ENCODE measurements at places on chromosomes 1 and 21.
A peak's percentile ranks its signal among the peaks of the same experiment; 100 is the strongest.

- no peak for DNase-seq
Measured at GRCh38 chr1:236921610-236922009, 82.6 kb downstream of the MT1HL1 start.

DNA sequence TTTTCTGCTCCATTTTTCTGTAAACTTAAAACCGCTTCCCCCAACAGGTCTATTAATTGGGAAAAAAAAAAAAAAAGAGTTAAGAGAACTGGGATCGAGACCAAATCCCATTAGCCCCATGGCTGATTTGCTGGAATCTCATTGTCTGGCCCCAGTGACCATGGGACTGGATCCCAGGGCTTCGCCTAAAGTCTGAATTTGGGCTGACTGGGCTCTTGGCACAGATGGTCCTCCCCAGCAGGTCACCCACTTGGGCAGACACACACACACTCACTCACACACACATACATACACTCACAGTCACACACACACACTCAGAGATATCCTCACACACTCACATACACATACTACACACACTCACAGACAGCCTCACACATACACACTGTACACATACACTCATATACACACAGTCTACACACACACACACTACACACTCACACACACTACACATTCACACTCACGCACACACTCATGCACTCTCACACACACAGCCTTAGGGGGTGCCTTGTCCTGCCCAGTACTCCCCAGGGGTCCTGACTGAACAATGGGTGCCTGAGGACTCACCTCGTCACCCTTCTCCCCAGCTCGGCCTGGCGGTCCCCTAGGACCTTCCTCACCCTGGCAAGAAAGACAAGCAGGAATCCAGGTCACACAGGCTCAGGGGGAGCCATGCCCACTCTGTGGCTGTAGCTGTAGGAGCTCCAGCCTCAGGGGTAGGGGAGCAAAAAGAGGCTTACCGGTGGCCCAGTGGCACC is 7.5 kb downstream of the COL9A2 start:
- DNase-seq: no peak

GRCh38 chr1:94579876-94580294 is 38.3 kb upstream of the F3 start:
- DNase-seq: no peak

DNA sequence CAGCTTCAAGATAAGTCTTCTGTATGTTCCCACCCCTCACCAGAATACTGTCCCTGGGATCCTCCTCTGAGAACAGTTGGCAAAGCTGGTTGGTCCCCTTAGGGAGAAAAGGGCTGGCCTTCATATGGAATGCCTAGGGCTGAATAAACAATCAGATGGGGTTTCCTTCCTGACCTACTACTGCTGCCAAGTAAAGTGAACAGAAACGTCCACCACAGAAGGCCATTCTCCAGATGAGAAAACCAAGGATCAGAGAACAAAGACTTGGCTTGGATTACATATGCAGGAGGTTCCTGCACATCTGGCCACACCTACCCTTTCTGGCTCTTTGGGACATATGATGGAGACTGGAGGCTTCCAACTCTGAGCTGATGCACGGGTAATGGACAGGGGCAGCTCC is 194.5 kb downstream of the HIVEP3 start:
- no peak for DNase-seq

DNA sequence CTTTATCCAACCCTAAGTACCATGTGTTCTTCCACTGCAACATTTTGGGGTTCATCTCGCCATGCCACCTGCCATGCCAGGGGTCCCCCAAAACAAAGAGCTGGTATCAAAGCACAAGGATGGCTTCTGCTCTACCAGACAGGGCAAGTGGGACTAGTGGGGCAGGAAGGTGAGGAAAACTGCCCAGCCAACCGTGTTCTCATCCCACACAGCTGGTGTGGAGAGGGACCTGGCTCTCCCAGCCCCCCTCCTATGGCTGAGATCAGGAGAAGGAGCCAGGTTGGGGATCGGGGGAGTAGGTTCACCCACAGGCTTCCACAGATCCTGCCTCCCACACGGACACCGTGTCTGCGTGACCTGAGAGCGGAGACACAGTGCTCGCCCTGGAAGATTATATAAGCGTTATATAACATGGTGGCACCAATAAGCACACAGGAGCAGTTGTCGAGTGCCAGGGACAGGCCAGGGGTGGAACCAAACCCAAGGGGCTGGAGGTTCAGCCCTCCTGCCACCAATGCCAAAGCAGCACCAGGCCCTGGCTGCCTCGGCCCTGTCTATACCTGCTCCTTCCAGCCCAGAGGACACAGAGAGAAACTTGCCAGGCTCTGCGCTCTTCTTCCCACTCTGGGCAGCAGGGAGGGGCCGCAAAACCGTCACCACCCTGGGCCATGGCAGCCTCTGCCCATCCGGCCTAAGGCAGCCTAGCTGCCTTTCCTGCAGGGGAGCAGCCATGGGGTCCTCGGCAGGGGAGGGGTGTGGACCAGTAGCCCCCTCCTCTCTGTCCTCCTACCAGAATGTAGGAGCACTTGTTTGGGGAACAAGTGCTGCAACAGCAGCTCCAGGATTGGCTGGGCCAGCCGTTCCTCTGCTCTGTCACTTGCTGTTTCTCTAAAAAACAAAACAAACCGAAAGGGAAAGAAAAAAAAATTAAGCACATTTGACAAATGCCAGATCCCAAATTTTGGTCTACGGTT is 43.5 kb downstream of the CD34 start:
- DNase-seq: peak; percentile 63

- no peak for DNase-seq
Measured at GRCh38 chr1:67860776-67861175, 27.5 kb upstream of the GNG12 start.

GRCh38 chr1:235069577-235070563 is 58.8 kb downstream of the TOMM20 start:
- DNase-seq: no peak

- DNase-seq: no peak
Measured at GRCh38 chr21:38853421-38853919, 47.7 kb downstream of the ETS2 start.

DNA sequence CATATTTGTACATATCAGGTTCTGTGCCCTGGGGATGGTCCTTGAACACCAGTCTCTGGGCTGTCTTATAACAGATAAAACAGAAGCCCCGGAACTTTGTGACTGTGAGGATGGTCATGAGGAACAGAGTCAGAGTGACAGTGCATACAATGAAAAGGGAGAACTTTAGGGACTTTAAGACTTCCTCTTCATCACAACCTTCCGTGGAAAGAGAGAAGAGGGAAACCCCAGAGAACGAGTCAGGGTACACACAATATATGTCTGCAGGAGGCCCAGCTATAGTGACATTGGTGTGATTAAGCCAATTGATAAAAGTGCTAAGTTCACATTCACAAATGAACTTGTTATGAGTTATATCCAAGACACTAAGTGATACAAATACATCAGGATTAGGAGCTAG is 32.1 kb downstream of the TLR5 start:
- peak; percentile 64 for DNase-seq

- DNase-seq: no peak
Measured at GRCh38 chr1:66256629-66257572, 277.1 kb upstream of the SGIP1 start.

DNA sequence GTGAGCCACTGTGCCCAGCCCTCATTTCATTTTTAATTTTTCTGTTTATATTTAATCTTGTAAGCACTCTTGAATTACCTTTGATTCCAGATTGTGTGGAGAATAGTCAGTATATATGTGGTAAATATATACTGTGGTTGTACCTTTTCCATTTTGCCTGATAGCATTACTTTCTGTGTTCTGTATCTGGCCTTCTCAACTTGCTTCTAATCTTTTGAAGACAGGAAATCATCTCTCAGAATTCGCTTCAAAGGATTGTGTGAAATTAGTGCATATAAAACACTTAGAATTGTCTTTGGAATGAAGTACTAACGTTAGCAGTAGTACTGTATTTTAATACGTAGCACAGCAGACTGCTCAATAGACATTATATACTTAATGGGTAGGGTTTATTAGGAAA is 37.9 kb downstream of the PPP2R5A start:
- no peak for DNase-seq

DNA sequence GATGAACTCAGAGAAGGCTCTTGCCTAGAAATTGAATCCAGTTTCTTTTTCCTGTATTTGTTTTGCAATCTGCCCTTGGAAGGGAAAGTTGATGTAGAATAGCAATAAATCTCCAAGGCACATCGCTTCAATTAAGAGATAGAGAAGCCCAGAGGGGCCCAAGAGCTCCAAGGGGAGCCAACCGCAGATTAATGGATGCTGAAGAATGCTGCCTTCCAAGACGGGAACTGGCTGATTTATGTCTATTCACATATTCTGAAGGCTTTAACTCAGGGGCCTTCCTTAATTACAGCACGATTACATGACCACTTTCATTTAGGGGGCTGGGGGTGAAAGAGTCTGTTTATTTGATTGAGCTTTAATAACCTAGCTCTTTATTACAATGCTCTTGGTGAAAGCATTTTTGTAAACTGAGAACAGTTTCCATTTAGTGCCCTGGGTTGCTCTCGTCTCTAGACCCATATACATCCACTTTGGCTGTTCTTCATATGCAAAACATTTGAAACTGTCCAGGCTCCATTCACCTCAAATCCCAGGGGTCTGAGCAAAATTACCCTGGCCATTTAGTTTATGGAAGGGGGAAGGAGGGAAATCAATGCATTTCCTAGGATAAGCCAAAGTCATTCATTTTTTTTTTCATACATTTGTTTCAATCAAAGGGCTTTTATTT is 87.4 kb upstream of the CLDN14 start:
- no peak for DNase-seq

- DNase-seq: peak; percentile 10
Measured at GRCh38 chr1:31013187-31013864, 52.2 kb downstream of the PUM1 start.

DNA sequence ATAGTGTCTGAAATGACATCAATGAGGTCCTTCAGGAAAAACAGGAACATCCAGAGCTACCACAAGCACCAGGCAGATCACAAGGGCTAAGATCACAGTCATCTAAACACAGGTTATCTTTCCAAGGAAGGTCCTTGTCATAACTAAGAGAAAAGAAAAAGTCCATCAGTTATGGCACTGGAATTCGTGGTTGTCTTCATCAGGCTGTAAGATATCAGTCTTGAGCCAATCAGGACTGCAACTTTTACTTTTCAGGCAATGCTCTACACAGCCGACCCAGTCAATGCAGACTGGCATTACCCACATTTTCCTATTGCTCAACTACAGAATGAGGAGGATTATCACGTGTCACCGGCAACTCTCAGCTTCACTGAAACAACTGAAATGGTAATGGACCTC is 26.4 kb downstream of the SORT1 start:
- peak; percentile 89 for DNase-seq

GRCh38 chr21:42654179-42654912 is 925 bp downstream of the PDE9A start:
- no peak for DNase-seq

DNA sequence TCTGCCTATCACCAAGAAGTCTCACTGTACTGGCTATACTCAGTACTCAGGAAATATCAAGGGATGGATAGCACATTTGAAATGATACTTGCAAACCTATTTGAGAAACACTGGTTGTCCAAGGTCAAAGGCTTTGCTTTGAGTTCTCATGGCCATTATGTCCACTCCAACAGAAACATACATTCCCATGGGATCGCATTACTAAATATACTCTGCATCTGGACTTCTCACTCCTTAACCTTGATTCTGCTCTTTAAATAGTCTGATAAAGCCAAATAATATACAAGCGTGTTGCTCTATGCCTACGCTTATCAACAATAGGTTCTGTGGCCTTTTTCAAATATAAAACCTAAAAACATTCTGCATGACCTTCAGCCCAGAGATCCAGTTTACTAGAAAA is 1054.8 kb downstream of the MRPL39 start:
- no peak for DNase-seq

DNA sequence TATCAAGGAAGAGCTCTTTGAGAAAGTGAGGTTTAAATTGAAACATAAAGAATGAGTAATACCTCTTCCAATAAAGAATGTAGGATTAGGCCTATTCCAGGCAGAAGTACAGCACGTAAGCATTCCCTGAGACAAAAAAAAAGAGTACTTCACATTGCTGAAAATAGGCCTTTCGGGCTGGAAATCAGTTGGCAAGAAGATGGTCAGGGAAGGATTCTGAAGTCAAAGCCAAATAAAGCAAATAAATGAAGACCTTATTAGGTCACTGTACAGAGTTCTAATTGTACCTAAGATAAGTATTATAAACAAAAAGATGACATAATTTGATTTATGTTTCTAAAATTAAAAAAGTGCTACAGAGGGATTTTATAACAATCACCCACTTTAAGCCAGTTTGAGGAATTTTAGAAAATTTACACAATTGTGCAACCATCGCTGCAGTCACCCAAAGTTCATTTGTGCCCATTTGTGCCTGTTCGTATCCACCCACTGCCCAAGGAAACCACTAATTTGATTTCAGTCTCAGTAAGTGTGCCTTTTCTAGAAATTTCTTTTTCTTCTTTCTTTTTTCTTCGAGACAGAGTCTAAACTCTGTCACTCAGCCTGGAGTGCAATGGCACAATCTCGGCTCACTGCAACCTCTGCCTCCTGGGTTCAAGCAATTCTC is 58.6 kb downstream of the FMO4 start:
- DNase-seq: no peak

GRCh38 chr1:7639435-7640131 is 131.5 kb upstream of the VAMP3 start:
- no peak for DNase-seq

DNA sequence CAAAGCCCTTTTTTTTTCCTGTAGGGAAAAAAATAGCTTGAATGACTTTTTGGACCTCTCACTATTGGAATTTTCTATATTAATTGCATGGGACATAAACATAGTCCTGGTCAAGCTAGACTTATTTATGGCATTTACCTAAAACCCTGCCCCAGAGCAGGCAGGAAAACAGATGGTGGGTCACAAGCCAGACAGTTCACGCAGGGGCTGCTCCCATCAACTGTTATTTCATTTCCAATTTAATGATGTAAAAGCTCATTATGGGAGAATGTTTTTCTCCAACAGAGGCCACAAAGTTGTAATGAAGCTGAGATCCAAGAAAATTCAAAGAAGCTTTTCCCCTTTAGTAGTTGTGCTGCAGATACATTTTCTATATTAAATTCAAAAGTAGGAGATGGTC is 99.2 kb downstream of the SGIP1 start:
- no peak for DNase-seq

- no peak for DNase-seq
Measured at GRCh38 chr1:206651958-206652890, 16.9 kb downstream of the DYRK3 start.

DNA sequence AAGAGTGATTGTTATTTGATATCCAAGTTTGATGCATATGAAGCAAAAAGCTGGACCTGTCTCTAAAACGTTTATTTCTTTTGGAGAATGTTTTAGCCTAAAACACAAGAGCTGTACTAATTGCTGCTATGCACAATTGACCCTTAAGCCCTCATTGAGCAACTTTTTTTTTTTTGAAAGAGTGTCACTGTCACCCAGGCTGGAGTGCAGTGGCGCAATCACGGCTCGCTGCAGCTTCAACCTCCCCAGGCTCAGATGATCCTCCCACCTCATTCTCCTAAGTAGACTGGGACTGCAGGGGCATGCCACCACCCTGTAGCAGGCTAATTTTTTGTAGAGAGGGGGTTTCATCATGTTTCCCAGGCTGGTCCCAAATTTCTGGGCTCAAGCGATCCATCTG is 129.1 kb downstream of the PIK3R3 start:
- DNase-seq: peak; percentile 66
